ENCODE measurements at places on chromosomes 11 and 22.

DNA sequence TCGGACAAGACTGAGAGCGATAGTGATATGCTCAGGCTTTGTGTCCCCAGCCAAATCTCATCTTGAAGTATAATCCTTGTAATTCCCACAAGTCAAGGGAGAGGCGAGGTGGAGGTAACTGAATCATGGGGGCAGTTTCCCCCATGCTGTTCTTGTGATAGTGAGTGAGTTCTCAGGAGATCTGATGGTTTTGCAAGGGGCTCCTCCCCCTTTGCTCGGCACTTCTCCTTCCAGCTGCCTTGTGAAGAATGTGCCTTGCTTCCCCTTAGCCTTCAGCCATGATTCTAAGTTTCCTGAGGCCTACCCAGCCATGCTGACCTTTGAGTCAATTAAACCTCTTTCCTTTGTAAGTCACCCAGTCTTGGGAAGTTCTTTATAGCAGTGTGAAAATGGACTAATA lies 7.5 kb upstream of the FOLR2 start:
- DNase-seq: peak; percentile 61

GRCh38 chr11:113538451-113539412 lies 63.5 kb upstream of the DRD2 start:
- no peak for DNase-seq

GRCh38 chr11:65410936-65411680 lies 11.5 kb upstream of the NEAT1 start:
- DNase-seq: no peak

- peak; percentile 89 for DNase-seq
Measured at GRCh38 chr22:36493690-36494110, 12.3 kb upstream of the TXN2 start.

- DNase-seq: no peak
Measured at GRCh38 chr11:75500742-75501141, 25.0 kb downstream of the GDPD5 start.

DNA sequence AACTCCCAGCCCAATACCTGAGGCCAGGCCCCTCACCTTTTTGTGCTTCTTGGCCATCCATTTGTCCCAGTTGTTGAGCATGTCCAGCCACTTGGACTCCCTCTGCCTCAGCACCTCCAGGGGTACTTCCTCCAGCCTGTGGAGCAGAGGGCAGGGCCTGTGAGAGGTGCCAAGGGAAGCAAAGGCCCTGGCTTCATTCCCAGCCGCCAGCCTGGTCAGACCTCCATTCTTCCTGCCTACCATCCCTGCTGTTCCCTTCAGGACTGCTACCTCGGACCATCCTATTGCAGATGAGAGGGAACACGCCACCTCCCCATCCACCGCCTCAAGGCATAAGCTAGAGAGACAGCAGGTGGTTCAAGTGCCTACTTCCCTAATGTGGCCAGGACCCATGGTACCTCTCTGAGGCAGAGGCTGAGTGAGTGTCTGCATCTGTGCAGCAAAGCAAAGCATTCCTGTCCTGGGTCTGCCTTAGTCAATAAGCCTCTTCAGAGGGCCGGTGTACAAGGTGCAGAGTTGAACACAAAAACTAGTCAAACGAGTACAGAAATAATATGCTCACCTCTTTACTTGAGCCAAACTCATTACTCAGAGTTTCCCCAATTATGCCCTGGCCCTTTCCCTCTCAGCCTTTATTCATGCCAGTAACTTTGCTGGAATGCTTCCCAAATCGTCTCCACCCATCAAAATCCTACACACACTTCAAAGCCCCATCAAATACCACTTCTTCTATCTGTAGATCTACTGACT lies 15.4 kb upstream of the CASTOR1 start:
- peak; percentile 24 for DNase-seq

GRCh38 chr22:30390974-30391691 lies 3.9 kb upstream of the RNF215 start:
- DNase-seq: peak; percentile 83

DNA sequence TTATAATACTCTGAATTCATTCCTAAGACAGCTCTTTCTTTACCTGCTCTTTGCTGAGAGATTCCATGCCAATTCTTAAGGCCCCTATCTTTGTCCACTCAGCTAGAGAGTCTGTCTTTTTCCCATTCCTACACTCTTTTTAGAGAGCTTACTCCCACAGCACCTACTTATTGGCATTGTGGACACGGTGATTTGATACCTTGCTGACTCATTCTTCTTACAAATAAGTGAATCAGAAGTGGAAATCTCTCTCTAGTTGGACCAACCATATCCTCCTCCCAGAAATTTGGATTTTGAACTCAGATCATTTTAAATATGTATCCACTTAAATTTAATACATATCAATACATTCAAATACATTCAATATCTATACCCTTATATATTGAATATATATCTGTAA lies 32.5 kb upstream of the OR6M1 start:
- no peak for DNase-seq

GRCh38 chr22:30002861-30003486 lies 77.3 kb upstream of the HORMAD2 start:
- no peak for DNase-seq

DNA sequence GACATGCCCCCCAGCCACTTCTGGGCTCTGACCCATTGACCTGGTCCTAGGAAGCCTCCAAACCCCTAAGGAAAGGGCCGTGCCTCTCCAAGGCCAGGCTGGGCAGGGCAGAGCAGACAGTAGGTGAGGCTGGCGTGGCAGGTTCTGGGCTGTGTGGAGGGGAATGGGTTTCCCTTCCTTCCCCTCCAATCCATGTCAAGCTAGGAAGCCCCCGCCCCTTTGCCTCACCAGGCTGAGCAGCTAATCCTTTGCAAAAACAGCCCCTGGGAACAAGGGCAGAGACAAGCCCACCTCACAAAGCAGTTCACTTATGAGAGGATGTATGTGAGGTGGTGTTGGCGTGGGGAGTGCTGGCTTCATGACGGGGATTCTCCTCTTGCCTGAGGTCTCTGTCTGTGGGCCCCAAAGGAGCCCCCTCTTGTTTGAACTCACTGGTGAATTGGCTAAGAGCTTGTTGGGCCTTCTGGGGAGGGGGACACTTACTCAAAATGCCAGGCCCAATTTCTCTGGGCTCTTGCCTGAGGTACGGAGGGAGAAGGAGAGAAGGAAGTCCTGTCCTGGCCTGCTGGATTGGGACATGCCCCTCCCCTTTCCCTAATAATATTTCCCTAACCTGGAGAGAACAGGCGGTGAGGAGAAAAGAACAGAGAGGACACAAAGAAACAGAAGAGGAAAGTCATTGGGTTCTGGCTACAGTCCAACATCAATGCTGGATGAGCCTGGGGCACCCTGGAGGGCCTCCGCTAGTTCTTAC lies 1.6 kb upstream of the TRIM29 start:
- no peak for DNase-seq

DNA sequence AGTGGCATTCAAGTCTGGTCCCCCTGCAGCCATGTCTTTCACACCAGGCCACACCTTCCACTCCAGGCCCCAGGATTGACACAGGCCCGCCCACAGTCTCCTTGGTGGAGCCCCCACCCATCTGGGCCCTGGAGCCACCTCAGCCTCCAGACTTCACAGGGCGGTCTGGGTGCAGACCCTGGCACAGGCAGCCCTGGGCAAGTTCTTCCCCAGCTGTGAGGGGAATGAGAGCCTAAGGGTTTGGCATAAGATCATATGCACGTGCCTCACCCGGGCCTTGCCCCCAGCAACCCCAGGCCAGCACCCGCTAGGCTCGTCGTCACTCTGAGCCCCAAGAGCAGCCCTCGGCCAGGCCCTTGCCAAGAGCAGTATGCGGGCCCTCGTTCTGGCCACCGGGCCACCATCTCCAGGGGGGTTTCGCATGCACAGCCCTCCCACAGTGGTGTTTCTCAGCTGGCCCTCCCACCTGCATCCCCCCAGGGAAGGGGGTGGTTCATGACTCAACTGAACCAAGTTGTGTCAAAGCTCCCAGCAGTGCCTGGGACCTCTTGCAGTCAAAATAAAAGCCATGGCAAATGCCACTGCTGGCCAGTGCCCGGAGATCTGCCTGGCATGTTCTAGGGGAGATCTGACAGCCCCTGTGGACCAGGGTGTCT lies 70.4 kb upstream of the KCNQ1OT1 start:
- no peak for DNase-seq
